ENCODE measurements at places on chromosomes 16 and 17. TPM values are rescaled to one million over a fixed set of nuclear protein-coding genes. Genes with fewer than 3 reads are reported as not detected.

DNA sequence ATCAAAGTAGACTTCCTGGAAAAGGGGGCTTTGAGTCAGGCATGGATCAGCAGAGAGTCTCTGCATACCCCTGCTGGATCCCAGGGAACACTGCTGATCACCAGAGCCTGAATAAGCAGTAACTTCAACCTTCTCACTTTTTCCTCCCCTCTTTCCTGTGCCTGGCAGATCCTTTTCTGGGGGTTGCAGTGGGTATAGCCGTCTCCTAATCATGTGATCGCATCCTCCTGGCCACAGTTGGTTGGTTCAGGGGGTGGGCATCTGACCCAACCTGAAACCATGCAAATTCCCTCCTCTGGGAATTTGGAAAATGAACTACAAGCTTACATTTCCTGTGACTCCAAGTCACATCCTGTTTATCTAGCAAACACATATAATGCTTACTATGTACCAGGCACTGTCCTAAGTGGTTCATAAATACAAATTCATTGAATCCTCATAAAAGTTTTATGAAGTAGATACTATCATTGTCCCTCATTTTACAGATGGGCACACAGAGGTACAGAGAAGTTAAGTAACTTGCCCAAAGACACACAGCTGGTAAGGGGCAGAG, 120.3 kb downstream of the AXIN2 start:
- DNase-seq, result no peak

DNA sequence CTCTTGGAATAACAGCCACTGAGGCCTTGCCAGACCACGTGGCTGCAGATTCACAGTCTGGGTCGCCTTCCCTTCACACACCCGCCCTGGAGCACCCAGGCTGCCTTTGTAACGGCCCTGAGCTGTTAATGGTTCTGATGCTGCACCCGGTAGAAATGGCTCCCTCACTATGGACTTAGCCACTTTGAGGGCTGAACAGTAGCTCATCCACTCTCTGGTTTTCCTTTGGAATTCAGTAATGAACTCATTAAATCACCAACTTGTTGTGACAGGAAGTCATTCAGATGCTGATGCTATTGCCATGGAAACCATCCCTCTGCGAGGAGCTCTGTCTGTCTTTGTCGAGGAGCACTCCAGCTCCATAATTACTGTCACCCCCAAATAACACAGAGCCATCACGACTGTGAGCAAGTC, 59.2 kb downstream of the CDK5R1 start:
- DNase-seq, result no peak

DNA sequence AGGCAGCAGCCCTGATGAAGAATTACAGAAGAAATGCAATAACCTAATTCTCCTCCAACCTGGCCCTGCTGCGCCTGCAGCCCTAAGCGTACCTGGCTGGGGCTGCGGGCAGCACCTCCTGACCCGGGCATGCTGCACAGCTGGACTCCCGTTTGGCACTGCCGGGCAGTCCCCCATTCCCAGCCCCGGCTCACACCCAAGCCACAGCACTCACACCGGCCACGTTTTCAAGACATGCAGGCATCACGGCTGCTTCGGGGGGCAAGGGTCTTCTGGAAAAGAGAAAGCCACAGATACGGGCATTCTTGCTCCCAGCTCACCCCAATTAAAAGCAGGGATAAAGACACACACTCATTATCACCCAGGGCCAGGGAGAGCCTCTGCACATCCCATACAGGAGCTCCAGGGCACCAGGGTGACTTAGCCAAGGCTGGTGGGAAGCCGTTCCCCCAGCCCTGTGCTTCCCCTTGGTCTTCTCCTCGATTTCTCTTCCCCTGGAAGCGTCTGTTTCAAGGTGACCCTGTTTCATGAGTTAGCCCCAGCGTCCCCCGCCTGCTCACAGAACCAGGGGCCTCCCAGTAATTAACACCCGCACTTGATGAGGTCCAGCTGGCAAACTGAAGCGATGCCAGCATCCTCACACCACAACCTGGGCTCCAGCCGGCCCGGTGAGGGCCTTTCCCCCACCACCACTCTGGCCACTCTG, 216.7 kb downstream of the C16orf78 start:
- no peak for DNase-seq

DNA sequence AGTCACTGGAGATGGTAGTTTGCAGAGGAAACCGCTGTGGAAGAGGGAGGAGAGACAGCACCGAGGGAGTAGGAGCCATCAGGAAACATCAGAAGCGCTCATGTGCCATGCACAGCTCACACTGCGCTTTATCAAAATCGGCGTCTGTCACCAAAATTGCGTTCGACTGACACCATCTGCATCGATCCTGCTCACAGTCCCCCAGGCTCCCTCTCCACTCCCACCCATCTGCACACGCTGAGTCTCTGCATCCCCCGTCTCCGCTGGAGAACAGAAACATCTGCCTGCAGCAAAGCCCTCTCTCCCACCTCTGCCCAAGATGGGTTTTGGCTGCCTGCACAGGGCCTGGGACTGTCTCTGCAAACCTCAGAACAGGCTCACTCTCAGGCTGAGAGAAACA, 187.5 kb upstream of the RPL38 start:
- no peak for DNase-seq

DNA sequence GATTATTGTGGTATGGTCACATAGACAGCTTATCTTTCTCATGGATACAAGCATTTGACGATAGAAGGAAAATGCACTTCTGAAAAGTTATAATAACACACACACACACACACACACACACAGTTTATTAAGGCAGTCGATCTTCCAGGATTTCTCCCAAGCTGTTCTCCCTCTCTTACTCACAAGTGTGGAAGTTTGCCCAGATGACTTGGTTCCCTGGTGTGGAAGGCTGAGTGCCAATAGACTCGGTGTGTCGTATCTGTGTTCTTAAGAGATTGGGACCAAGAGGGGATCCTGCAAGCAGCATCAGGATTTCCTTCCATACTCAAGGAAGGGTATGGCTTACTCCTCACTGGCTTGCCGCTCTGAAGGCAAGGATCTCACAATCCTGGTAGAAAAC, 279.6 kb downstream of the HS3ST3B1 start:
- DNase-seq, result no peak

DNA sequence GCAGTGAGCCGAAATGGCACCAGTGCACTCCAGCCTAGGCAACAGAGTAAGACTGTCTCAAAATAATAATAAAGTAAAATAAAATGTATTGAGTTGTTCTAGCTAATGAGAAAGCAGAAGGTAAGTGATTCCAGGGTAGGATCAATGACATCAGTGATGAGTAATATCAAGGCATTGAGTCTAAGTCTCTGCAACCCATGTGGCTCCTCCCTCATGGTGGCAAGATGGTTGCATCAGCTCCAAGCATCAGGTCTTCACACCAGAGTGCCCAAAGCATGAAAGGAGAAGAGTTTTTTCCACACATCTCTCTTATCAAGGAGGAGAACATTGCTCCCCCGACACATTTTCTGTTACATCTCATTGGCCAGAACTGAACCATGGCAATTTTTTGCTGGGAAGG, 34.8 kb upstream of the GAS7 start:
- no peak for DNase-seq

DNA sequence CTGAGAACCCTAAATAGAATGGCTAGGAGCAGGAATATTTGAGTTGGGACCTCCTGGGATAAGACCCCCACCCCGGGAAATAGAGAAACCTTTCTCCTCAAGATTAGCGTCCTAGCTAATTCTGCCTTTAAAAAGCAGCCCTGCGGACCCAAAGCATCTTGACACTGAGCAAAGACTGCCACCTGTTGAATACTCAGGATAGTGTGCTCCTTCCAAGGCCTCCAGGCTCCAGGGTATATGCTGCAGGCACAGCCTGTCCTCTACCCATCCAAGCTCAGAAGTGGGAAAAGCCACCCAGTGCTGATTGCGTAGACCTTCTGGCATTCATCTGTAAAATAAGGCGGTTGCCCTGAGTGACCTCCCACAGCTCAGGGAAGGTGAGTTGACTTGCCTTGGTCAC, 456.2 kb upstream of the DYNLRB2 start:
- peak; percentile 58 for DNase-seq

DNA sequence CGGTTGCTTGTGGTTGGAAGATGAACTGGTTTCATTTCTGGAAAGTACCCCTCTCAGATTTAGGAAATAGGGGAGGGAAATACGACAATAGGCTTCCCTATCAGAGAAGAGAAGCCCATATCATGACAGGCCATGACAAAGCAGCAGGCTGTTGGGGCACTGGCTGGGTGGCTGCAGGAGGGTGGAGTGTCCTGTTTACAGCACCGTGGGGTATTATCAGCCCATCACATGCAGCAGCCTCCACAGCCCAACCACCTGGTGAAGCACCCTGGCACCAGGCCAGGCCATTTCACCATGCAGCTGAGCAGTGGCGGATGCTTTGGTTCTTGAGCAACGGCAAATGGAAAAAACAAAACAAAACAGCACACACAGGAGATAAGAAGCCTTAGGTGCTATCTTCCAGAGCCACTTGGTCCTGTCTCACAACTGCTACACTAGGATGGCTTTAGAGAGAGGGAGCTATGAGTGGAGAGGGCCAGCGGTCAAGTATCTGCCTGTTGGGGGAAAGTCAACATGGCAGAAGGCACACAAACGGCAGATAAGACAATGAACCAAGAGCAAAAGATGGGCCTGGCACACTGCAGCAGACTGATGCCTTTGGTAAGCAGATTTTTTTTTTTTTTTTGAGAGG, 24.2 kb downstream of the FAM117A start:
- peak; percentile 31 for DNase-seq

GRCh38 chr17:40545660-40546059, 19.6 kb downstream of the CCR7 start:
- DNase-seq, result no peak

GRCh38 chr17:34366010-34366409, 3.0 kb upstream of the CCL1 start:
- DNase-seq, result no peak

- DNase-seq, result no peak
Measured at GRCh38 chr16:14303182-14303618, 232.1 kb downstream of the MRTFB start.

DNA sequence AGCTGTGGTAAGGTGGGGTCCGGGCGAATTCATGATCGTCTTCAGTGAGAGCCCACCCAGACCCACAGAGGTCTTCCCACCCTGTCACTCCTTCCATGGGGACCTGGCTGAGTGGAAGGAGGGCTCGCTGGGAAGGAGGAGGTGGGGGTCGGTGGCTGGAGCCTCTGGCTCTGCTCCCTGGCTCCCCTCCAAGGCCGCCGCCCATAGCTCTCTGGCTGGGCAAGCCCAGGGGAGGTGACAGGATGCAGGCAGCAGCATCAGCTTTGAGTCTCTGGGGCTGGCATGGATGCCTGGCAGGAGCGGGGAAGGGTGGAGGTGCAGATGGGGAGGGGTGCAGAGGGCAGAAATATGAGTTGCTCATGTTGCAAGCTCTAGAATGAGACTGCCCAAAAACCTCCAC, 147.0 kb downstream of the ENGASE start:
- DNase-seq, result no peak

DNA sequence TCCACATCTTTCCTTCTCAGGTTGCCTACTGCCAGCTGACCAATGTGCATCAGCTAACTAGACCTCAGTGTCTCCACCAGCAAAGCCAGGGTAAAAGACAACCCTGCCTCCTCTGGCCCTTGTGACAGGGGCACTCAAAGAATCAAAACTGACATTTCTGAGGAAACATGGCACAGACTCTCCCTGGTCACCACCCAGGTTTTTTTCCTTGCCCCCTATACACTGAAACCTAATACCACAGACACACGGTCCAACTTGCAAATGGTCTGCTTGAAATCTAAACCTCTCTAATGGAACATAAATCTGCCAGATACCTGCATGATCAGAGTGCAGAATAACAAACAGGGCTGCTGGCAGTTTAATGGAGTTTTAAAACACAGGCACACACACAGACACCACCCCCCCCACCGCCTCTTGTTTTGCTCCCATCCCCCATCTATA, 19.5 kb upstream of the CORO6 start:
- DNase-seq, result no peak

- no peak for DNase-seq
Measured at GRCh38 chr17:37547986-37548385, 58.3 kb downstream of the DUSP14 start.

GRCh38 chr17:79404136-79404911, 206.5 kb downstream of the RBFOX3 start:
- no peak for DNase-seq

DNA sequence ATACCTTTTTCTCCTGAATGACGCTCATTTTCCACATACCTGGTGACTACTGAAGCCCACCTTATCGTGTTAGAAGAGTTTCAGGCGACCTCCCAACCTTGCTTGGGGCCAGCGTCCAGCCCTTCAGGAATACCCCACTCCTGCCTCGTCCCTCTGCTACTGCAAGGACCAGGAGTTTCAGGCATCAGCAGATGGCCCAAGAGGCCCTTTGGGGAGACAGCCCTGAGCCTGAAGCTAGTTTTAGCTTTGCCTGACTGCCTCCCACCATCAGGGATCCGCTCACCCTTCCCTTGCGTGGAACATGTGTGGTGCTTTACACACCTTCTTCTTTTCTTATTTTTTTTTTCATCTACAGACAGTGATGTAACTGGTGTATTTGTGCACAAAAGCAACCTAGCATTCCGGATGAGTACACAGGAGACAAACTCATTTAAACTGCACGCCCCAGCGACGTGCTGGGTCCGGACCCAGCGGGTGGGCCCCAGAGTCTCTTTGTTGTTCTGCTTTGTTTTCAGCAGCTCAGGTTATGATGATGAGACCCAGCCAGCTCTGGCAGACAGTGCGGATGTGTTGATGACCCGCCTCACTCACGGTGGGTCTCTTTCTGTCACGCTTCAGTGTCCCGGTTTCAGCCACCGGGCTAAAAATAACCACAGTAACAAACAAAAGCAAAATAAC, 242.4 kb downstream of the C16orf95 start:
- DNase-seq, result no peak

- DNase-seq, result no peak
Measured at GRCh38 chr16:75402821-75403475, 30.4 kb downstream of the CFDP1 start.

DNA sequence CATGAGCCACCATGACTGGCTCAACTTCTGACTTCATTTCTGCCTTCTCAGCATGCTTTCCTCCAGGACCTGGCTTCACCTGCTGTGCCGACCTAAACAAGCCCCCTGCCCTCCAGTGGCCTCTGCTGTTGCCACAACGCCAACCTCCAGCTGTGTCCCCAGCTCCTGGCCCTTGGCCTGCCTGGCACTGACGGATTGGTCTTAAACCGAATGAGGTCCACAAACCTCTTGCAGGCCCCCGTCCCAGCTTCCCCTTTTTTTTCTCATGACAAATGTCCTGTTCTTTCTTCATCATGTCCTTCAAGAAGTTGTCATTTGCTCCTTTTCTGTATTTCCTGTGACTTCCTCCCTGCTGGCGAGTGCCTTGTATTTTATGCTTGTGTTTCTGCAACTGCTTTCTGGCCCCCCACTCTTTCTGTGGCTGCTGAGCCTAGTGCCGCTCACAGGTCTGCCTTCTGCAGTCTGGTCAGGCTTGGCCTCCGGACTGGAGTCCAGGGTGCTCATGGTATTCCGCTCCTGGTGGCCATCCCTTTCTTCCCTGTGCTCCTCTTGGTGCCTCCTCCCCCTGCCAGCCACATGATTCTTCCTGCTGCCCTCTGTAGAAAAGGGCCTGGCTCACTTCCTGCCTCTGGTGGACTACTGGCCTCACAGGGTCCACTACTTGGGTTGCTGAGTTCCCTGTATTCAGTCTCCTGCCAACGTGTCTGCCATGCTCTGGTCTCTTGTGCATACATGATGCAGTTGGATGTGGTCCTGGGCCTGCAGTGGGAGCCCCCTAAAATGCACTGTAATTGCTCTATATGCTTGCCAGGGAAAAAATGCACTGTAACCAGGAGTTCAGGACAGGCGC, 2.9 kb downstream of the ATP6V0C start:
- DNase-seq, result no peak

The SRL gene
- total RNA-seq, result 2.6 TPM

The MRPL28 gene
- total RNA-seq, result 84.3 TPM

The ZKSCAN2 gene
- 11.8 TPM for total RNA-seq

The NPB gene
- 9.8 TPM for total RNA-seq

The TBC1D3B gene
- 3.9 TPM for total RNA-seq

The SOX15 gene
- 15.0 TPM for total RNA-seq

The CDH16 gene
- total RNA-seq, result not detected

The NPIPB6 gene
- total RNA-seq, result 2.7 TPM

The KRTAP4-3 gene
- total RNA-seq, result not detected

Data from prostate gland (tissue), 2 donors.